CD8-positive, alpha-beta memory T cell (primary cell): ENCODE measurements at places on chromosomes 16 and 17. TPM values are rescaled to one million over a fixed set of nuclear protein-coding genes. Genes with fewer than 3 reads are reported as not detected.

- H3K36me3 ChIP-seq: no peaks in the 10 kb centered on the region
- DNase-seq: no peak
- H3K27me3 ChIP-seq: no peaks in the 10 kb centered on the region
- no peak overlapping the region for H3K4me3 ChIP-seq
These were observed 43.6 kb upstream of the CCDC182 start for GRCh38 chr17:57788725-57789124.

The ZPBP2 gene
- polyA plus RNA-seq: 0.09 TPM

The PRSS21 gene
- polyA plus RNA-seq: 13.6 TPM

- no peak for DNase-seq
- no peak overlapping the region for H3K27ac ChIP-seq
- H3K4me1 ChIP-seq: no peaks in the 10 kb centered on the region
- H3K4me3 ChIP-seq: no peak overlapping the region
These were observed 19.3 kb upstream of the RBFOX3 start for GRCh38 chr17:79630126-79630525.

DNA sequence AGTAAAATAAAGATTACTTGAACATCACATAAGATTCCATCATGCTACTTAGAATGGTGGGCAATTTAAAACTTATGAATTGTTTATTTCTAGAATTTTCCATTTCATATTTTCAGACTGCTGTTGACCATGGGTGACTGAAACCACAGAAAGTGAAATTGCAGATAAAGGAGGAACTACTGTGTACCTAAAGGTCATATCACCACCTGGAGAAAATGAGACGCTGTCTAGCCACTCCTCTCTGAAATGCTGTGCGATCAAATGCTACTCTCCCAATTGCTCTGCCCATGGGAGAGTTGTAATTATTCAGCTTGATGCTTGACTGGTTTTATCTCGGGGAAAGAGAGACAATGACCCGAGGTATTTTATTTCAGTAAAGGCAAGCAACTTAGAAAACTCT, 128.9 kb upstream of the ERCC4 start:
- no peak overlapping the region for H3K27ac ChIP-seq
- no peaks in the 10 kb centered on the region for H3K4me1 ChIP-seq
- no peaks in the 10 kb centered on the region for H3K27me3 ChIP-seq

GRCh38 chr17:18004345-18004744, 31.7 kb downstream of the DRC3 start:
- H3K4me1 ChIP-seq: no peaks in the 10 kb centered on the region
- no peaks in the 10 kb centered on the region for H3K27me3 ChIP-seq
- no peak overlapping the region for H3K4me3 ChIP-seq
- no peak overlapping the region for H3K27ac ChIP-seq
- DNase-seq: no peak

GRCh38 chr17:50947782-50948543, 81.8 kb upstream of the TOB1 start:
- H3K27ac ChIP-seq: peak overlapping the region; percentile 25
- no peak overlapping the region for H3K4me3 ChIP-seq
- no peaks in the 10 kb centered on the region for H3K36me3 ChIP-seq
- no peaks in the 10 kb centered on the region for H3K27me3 ChIP-seq
- DNase-seq: no peak
- peaks cover 34% of the 10 kb centered on the region for H3K4me1 ChIP-seq

The TMEM88 gene
- not detected for polyA plus RNA-seq

- H3K4me3 ChIP-seq: no peak overlapping the region
- H3K4me1 ChIP-seq: peaks cover 14% of the 10 kb centered on the region
- H3K36me3 ChIP-seq: peaks cover 33% of the 10 kb centered on the region
- DNase-seq: no peak
- H3K27me3 ChIP-seq: no peaks in the 10 kb centered on the region
These were observed 6.8 kb downstream of the NAE1 start for GRCh38 chr16:66824006-66824405.

The CHRNB1 gene
- 24.7 TPM for polyA plus RNA-seq
